ENCODE measurements at places on chromosomes 1 and 21.

GRCh38 chr1:85611856-85612255, 31.3 kb downstream of the CCN1 start:
- no peak for DNase-seq

DNA sequence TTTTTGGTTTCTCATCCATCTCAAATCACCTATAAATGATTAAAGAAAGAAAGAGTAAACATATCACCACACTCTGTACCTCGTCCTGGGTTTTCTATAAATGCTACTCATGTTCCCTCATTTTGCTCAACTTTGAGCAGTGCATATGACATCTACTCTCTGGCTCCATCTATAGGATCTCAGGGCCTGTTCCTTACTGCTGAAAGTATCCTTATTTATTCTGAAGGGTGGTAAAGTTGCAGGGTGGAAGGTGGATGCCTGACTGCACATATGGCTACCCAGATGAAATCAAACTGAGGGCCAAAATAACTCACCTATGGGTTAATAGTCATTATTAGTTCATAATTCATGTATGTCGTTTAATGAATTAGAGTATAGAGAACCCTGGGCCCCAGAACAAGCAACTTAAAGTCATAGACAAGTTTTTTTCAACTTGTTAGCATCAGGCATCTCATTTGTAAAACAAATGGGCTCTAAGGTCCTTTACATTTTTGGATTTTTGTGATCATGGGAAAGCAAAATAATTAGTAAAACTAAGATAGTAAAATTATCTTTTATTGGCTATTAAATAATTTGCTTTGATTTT, 46.5 kb downstream of the NCF2 start:
- DNase-seq = no peak

GRCh38 chr1:93699503-93700168, 18.0 kb upstream of the BCAR3 start:
- DNase-seq = no peak

GRCh38 chr1:65317866-65318653, 8.7 kb downstream of the DNAJC6 start:
- DNase-seq = no peak

DNA sequence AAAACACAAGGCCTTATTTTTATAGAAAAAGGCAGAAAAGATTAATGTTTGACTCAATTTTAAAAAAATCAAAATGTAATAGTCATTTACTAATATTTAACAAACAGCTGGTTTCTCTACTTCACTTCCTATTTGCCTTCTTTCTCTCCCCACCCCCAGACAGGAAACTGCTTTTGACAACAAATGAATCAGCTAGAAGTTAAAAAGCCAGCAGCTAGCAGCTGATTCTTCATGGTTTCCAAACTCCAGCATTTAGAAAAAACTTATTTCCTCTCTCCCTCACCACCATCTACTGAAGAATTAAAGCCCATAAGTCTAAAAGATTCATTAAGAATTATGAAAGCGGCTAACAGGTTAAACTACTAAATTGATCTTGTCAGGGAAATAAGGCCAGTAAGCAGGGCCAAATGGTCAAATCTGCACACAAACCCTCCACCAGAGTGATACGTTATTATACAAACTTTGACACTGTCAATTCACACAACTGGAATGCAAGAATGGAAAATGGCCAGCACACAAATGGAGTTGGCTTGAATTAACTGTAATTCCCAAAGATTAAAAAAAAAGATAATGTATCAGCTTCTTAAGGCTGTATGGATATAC, 4.0 kb downstream of the WDR26 start:
- DNase-seq = no peak

DNA sequence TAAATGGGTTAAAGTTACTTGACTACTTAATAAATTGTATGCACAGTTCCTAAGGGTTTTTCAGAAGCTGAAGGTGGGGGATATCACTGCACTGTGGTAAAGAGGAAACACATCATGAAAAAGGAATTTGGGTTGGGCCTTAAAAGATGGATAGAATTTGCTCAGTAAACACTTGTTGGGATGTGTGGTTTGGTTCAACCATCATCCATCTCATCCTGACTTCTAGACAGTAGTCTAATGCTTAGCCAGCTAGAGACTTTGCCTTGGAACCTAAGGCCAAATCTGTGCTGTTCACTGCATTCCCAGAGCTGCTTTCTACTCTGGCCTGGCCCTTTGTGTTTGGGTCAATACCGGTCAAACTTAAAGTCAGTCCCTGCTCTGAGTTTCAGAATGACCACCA, 30.6 kb downstream of the LY9 start:
- no peak for DNase-seq

DNA sequence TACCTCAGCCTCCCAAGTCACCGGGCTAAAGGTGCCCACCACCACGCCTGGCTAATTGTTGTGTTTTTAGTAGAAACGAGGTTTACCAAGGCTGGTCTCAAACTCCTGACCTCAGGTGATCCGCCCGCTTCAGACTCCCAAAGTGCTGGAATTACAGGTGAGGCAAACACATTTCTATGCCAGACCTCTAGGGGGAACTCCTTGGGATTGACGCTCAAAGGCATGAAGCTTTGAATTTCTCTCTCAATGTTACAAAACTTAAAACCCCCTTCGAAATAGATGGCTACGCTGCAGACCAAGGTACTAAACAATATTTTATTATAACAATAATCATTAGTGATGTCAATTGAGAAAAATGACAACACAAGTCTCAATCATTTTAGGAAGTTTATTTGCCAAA, 330.0 kb downstream of the SETD4 start:
- no peak for DNase-seq

GRCh38 chr21:33169359-33169758, 60.4 kb upstream of the IFNAR2 start:
- no peak for DNase-seq

DNA sequence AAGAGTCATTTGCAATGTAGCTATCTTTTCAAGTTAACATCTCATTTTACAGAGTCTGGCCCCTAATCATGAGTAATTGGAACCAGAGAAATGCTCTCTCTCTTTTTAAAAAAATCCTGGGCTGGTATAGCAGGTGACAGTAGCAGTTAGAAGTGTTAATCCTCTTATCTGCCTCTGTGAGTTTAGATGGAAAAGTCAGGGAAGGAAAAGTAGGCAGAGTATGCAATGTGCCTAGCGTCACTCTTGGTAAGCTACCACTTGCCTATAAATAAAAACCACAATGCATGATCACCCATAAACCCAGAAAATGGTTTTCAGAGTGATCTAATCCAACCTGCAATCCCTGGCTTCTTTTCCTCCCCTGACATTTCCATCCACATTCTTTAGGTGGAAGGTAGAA, 43.2 kb downstream of the UTP25 start:
- DNase-seq = no peak

GRCh38 chr1:245654460-245655050, 499.8 kb downstream of the KIF26B start:
- DNase-seq = peak; percentile 60

DNA sequence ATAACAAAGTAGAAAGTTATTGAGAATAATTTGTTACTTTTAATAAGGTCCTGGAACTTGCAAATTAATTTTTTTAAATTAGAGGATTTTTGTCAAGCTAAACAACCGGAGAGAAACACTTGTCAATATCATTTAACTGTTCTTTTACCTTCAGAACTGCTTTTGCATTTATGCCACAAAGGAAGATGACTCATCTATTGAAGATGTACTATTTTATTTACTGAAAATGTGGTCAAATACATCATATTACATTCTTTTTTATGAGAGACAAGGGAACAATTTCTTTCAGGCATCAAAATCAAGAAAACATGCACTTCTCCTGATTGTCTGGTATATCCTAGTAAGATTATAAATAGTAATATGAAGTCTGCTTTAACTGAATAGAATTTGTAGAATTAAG, 558.2 kb upstream of the PRMT6 start:
- DNase-seq = no peak

GRCh38 chr1:207748737-207749528, 2.9 kb upstream of the CD46 start:
- DNase-seq = no peak

GRCh38 chr1:24409535-24409934, 4.0 kb downstream of the STPG1 start:
- DNase-seq = no peak

DNA sequence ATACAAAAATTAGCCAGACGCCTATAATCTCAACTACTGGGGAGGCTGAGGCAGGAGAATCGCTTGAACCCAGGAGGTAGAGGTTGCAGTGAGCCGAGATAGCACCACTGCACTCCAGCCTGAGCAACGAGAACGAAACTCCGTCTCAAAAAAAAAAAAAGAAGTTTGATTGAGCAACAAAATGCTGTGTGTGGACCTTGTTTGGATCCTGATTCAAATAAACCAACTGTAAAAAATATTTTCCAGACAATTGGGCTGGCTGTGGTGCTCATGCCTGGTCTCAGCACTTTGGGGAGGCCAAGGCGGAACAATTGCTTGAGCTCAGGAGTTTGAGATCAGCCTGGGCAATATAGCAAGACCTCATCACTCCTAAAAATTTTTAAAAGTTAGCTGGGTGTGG, 16.8 kb downstream of the PTAFR start:
- DNase-seq = no peak

GRCh38 chr1:41673806-41674205, 189.3 kb upstream of the EDN2 start:
- DNase-seq = peak; percentile 82

GRCh38 chr1:207049974-207050391, 1.0 kb downstream of the YOD1 start:
- DNase-seq = no peak

DNA sequence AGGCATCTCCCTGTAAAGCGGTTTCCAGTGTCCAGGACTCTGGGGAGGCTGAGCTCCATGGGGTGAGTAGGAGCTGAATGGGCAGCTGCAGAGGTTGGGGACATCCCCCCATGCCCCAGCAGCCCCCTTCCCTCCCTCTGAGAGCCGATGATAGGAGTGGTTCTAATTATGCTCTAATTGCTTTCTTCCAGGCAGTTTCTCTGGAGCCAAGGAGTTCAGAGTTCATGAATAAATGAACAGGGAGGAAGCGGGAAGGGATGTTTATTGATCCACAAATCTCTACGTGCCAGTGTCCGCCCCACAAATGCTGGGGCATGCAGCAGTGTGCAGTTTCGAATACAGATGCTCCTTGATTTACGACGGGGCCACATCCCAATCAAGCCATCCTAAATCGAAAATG, 15.6 kb downstream of the NKAIN1 start:
- no peak for DNase-seq

- no peak for DNase-seq
Measured at GRCh38 chr21:44332383-44332782, 6.8 kb downstream of the CFAP410 start.

DNA sequence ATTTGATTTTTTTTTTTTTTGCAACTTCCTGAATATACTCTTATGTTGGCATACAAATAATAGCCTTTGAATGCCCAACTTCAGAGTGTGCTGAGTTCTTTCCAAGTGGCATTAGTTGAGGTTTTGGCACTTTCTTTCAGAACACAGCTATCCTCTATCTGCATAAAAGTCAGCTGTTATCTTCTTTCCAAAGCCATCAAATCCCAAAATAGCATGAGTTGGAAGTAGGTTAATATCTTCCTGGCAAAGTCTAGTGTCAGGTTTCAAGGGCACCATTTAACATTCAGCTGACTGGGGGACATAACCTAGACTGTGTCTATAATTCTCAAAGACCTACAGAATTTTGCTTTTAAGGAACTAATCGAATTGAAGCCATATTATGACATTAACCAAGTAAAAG, 223.9 kb downstream of the PLPP3 start:
- no peak for DNase-seq

DNA sequence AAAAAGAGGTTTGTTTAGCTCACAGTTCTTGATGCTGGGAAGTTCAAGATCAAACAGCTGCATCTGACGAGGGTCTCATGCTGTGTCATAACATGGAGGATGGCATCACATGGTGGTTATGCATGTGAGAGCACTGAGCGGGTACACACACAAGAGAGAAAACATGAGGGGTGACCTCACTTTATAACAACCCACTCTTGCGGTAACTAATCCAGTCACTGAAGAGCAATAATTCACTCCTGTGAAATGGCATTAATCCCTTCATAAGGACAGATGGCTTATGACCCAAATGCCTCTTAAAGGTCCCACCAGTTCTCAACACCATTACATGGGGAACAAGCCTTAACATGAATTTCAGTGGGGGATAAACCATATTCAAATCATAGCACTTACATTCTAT, 23.2 kb upstream of the CHIT1 start:
- DNase-seq = no peak
